Hepatic stellate cell (primary cell): ENCODE measurements at places on chromosomes 12 and 14.

- DNase-seq, result no peak
Measured at GRCh38 chr14:54396183-54396492, 669 bp upstream of the CDKN3 start.

GRCh38 chr12:89622115-89622514 lies 86.5 kb downstream of the ATP2B1 start:
- DNase-seq, result no peak

- no peak for DNase-seq
Measured at GRCh38 chr14:52110441-52111086, 41.7 kb upstream of the NID2 start.

DNA sequence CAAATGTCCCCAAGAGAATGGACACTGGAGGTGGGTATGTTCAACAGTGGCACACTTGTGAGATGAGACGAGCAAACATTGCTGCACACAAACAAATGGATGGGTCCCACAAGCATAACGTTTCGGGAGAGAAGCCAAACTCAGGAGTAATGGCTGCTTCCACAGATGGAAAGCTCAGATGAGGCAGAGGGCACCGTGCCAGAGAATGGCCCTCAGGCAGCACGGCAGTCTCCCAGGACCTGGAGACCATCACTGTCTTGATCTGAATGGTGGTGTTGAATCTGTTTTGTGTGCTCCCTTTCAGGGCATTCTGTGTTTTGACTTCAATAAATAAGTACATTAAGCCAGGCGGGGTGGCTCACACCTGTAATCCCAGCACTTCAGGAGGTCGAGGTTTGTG lies 8.5 kb upstream of the CDCA4 start:
- DNase-seq, result no peak

GRCh38 chr12:124695861-124696260 lies 128.4 kb upstream of the NCOR2 start:
- no peak for DNase-seq
